OCI-M1 (cell line): ENCODE measurements at places on chromosomes 7 and 10.

- no peak for DNase-seq
These were observed 45.1 kb upstream of the OPTN start for GRCh38 chr10:13054844-13055243.

- DNase-seq: no peak
These were observed 91.8 kb downstream of the RGS10 start for GRCh38 chr10:119450606-119451299.

DNA sequence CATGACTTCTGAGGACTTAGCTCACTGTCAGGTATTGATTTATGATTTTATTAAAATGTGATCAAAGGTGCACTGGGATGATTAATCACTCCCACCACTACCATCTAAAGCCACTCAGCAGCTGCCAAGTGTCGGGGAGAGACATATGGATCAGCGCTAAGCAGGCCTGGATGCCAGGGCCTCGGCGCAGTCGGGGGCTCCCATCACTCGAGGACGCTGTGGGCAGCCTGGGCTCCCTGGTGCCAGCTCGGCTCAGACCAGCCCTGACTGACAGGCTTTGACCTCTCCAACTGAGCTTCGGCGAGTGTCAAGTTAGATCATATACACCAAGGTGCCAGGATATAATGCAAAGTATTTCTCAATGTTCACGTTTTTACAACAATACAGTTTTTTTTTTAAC, 267.7 kb downstream of the ACTR3B start:
- no peak for DNase-seq

DNA sequence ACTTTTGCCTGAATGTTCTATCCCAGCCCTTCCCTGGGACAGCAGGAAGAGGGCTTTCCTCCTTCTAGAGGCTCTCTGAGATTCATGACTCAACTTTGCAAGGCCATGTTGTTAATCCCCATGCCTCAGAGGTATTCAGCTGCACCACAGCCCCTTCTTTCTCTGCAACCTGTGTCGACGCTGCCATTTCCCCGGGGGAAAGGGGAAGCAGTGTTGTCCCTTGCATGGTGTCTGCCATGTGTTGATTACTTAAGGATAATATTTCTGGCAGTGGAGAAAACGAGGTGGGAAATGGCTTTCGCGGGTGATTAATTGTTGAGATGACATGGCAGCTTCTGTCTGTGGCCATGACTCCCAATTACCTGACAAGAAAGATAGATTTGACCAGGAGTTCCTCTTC, 133.1 kb downstream of the SORCS3 start:
- DNase-seq: no peak

- peak; percentile 66 for DNase-seq
These were observed 41.6 kb downstream of the NEBL start for GRCh38 chr10:20855398-20856038.

DNA sequence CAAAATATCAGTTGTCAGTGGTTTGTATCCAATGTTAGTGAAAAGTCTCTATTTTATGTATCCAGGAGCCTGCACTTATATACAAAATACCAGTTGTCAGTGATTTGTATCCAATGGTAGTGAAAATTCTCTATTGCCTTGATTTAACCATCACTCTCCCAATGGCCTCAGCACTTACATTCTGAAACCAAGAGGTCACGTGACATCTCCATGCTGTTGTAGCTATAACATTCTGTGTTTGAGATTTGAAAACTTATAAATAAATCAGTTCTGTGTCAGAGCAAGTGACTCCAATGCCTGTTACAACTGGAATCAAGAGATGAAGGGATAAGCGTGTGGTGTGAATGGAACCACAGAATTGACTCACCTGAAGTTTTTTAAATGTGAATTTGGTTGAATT, 30.6 kb upstream of the GATA3 start:
- no peak for DNase-seq

GRCh38 chr10:126009650-126010049, 113.3 kb downstream of the FANK1 start:
- DNase-seq: no peak

DNA sequence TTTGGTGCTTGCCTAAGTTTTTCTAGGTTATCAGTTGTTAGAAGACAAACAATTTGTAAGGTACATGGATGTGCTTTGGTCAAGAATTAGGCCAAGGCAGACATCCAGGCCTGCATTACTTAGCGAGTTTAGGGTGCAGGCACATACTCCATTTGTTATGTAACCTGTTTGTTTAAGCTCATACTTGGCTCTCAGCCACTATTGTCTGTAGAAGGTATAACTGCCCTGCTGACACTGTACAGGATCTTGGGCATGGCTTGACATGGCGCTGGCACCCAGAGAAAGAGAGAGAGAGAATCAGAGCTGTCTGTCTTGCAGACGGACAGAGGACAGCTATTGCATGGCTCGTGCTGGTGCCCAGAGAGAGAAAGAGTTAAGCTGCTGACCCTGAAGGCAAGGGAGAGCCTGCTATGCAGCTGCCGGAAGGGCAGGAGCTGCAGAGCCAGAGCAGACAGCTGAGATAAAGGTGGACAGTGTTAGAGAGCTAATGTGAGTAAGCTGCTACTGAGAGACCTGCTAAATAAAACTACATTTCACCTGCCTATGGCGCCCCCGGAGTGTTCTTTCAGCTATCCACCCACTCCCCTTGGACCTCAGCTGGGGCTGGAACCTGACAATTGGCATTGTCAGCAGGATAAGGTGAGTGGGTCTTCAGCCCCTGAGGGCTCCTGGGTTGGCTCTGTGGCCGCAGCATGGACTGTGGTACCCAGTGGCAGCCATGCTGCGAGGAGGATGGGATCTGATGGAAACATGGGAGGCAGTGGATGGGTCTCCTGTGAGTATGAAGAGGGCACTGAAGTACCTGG, 120.9 kb upstream of the TMEM106B start:
- DNase-seq: no peak

DNA sequence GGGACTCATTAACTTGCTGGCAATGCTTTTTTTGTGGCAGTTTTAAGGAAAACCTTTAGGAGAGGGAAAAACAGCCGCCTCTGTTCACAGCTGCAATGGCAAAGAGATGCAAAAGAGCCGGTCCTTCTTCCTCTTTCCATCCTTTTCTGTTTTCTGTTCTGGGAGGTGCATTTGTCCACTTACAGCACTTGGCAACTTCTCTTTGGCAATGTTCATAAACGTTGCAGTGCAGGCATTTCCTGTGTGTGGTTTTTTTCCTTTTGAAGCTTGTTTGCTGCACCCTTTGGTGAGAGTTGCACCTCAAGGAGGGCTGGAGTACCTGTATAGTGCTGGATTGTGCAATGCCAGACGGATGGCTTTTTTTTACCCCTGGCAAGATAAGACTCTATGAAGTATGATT, 53.9 kb upstream of the HABP2 start:
- no peak for DNase-seq

DNA sequence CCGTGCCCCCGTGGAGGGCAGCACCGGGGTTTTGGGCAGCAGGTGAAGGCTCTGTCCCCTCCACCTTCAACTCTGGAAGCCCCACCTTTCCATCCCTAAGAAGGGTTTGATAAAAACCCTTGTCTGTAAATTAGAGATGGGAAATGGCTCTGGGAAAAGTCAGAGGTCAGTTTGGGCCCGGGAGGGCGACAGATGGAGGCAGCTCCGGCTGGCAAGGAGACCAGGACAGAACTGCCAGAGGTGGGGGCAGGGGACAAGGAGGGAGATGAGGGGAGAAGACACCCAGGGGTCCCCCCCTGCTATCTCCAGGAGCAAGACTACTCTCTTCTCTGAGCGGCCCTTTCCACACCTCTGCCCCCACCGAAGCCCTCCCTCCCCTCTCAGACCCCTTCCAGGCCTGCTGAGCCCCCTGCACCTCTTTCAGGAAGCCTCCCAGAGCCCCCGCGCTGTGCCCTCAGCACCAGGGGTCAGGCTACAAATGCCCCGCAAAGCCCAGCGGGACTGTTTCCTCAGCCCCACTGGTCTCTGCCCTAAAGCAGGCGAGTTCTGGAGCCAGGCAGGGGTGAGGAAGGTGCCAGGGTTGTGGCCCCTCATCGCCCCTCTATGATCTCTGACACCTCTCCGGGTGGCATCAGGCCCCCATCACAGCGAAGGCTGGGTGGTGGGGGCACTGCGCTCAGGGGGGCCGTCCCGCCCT, 980 bp upstream of the SH2B2 start:
- DNase-seq: no peak

GRCh38 chr7:24005517-24005916, 278.5 kb upstream of the NPY start:
- DNase-seq: no peak

DNA sequence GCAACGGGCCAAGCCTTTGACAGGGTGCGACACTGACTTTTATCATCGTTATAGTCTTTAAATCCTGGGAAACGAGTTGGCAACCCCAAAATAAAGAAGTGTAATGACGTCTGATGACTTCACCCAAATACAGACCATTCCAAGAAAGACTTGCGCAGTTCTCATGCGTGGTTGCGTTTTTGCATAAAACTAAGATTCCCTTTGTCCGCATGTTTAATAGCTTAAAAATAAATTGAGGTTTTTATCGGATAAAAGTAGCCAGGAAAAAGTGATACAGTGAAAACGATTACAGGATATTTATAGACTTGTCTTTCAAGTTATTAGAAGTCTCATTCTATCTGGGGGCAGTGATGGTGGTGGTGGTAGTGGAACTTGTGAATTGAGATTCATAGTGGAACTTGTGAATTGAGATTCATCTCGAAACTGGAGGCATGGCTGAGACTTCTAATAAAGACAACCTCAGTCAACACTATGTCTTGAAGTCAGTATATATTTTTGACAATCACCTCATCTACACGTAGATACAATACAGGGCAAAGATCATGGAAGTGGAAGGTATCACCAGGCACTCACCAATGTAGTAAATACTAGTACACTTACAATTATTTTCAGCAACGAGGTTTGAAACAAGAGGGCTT, 1.2 kb upstream of the NAMPT start:
- DNase-seq: peak; percentile 44

DNA sequence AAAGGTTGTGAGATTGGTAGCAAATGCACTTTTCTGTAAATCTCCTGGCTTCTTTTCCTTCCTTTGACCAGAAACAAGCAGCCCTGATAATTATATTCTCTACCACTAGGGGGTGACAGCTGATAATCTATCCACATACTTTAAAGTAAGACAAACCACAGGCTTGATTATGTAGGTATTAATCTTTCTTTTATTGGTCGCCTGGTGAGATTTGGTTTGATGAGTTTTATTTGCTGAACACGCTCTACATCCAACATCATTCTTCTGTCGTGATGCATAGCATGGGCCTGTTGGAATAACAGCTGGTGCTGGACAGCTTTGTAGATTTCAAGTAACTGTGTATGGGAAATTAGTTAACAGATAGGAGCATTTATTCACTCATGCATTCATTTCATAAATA, 63.5 kb downstream of the ZNF365 start:
- DNase-seq: peak; percentile 84

- DNase-seq: no peak
These were observed 24.9 kb downstream of the LUC7L2 start for GRCh38 chr7:139384611-139385010.

DNA sequence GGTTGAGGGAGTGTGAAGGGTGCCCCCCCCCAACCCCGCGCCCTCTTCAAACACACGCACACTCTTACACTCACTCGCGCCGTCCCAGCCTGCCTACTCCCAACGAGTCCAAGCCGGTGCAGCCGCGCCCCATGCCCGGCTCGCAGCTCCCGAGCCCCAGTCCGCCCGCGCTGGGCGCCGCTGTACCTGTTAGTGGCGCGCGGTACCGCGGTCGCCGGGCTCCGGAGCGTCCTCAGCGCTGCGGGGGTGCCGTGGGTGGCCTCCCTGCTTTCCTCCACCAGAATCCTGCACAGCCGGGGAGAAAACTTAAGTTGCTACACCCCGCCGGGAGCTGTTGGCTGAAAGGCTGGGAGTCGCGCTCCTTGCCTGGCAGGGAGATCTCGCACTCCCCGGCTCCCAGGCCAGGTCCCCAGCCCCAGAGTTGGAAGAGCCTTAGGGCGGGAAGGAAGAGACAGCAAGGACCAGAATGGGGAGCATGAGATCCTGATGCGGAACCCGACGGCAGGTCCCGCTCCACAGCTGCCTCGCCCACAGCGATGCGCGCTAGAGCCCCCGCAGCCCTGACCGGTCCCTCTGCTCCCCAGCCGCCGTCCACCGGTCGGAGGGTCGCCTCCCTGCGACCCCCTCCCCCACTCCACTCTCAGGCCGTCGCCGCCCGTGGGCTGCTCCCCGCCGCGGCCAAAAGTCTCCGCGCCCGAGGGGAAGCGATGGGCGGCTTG, 863 bp downstream of the ST8SIA6 start:
- DNase-seq: peak; percentile 76

DNA sequence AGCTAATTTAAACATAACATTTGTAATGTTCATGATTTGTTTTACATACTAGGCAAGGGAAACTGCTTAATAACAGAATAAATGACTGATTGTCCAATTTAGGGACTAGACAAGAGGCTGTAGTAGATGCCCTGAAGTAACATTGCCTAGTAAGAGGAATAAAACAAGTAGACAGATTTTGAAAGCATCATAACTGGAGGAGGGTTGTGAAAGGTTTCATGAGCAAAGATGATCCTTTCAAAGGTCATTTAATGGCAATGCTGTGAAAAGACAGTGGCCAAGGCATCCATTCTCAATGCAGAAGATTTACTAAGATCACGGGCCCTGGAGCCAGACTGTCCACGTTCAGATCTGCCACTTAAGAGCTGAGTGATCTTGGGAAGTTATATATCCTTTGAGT, 44.8 kb upstream of the HHEX start:
- no peak for DNase-seq

DNA sequence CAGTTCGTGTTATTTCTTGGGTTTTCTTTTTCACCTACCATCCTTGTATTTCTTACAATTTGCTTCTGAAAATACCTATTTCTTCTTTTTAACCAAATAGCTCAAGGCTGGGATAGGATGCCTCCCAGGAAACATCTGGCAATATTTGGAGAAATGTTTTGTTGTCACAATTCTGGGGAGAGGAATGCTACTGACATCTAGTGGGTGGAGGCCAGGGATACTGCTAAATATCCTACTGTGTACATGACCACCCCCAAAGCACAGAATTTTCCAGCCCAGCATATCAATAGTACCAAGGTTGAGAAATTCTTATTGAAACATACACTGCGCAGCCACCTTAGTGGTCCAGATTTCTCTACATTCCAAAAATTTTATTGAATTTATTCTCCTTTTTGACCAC, 55.5 kb downstream of the CNTNAP2 start:
- DNase-seq: no peak

GRCh38 chr7:112399501-112399900, 50.8 kb upstream of the IFRD1 start:
- DNase-seq: no peak

DNA sequence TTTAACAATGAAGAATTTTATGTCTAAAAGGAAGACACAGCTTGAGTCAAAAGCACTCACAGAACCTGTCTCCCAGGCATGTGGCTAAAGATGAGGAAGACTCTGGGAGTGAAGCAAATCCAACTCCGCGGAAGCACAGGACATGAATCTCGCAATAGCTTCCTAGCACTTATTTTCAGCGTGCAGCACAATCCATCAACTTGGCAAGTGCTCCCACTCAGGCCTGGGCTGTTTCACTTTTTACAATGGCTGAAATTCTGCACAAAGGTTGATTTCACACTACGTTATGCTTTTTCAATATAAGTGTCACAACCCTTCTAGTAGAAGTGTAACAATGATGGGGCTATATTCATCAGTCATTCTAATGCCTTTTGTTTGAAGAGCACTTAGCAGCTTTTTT, 180.2 kb downstream of the XPNPEP1 start:
- no peak for DNase-seq

GRCh38 chr7:72577107-72577506, 165.0 kb upstream of the CALN1 start:
- DNase-seq: no peak

- DNase-seq: no peak
These were observed 39.2 kb upstream of the SLC35B4 start for GRCh38 chr7:134355927-134356326.
